ENCODE measurements at places on chromosomes 5 and 9.

DNA sequence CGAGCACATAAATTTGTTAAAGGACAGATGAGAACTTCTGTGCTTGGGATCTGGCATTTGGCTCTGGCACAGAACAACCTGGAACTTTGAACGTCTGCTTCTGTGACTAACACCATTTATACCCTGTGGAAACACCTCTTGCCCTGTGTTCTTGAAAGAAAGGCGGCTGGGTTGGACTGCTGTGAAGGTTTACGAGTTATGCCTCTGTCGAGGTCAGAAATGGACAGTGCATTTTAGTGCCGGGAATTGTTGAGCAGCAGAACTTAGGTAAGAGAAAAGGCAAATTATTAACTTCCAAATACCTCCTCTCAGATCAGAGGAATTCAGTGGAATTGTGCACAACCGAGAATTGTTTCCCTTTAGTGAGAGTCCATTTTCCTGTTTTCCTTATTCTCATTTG is 14.1 kb upstream of the INIP start:
- DNase-seq, result no peak

DNA sequence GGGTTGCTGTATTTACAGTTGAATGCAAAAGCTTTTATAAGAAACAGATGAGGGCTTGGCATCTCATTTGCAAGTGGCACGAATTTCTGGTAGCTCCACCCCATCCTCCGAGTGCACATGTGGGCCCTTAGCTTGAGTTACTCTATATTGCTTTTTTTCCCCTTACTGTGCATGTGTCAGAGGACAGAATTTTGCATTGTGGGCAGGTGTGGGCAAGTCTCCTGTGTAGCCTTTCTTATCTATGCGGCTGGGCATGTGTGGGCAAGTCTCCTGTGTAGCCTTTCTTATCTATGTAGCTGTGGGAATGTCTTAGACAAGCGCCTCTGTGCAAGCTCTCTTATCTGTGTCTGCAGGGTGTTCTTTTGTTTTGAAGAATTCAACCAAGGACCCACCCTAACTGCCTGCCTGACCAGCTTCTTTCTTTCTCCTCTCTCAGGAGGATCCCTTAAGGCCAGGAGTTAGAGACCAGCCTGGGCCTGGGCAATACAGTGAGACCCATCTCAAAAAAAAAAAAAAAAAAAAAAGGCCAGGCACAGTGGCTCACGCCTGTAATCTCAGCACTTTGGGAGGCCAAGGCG is 34.1 kb upstream of the SIL1 start:
- DNase-seq, result no peak

DNA sequence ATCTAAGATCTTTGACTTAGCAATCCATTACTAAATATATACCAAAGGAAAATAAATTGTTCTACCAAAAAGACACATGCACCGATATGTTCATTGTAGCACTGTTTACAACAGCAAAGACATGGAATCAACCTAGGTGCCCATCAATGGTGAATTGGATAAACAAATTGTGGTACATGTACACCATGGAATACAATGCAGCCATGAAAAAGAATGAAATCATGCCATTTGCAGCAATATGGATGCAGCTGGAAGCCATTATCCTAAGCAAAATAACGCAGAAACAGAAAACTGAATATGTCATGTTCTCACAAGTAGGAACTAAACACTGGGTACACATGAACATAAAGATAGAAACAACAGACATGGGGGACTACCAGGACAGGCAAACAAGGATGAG is 589.5 kb downstream of the IRX1 start:
- DNase-seq, result no peak

- DNase-seq, result peak; percentile 16
These were observed 87.9 kb upstream of the IFNK start for GRCh38 chr9:27436234-27436633.

- no peak for DNase-seq
These were observed 20.0 kb downstream of the PCDH1 start for GRCh38 chr5:141858079-141858765.

DNA sequence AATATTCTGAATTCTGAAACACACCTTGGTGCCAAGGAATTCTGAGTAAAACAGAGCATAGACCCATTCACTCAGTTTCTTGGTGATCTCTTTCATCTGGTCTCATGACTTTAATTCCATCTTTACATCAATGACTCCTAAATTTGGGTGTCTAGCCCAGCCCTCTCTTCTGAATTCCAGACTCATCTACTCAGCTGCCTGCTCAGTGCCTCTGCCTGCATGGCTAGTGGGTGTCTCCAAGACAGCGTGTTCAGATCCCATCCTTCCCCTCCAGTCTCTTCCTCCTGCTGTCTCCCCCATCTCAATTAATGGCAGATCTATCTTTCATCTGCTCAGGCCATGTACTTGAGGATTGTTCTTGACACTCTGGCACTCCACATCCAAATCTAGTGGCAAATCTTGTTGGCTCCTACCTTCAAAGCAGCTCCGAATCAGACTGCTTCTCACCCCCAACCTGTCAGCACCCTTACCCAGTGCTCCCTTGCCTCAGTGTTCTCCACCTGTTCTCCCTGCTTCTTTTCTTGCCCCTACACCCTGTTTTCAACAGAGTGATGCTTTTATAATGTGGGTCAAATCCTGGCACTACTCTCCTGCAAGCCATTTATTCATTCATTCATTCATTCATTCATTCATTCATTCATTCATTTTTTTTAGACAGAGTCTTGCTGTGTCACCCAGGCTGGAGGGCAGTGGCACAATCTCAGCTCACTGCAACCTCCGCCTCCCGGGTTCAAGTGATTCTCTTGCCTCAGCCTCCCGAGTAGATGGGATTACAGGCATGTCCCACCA is 5.3 kb downstream of the CAVIN4 start:
- DNase-seq, result no peak

DNA sequence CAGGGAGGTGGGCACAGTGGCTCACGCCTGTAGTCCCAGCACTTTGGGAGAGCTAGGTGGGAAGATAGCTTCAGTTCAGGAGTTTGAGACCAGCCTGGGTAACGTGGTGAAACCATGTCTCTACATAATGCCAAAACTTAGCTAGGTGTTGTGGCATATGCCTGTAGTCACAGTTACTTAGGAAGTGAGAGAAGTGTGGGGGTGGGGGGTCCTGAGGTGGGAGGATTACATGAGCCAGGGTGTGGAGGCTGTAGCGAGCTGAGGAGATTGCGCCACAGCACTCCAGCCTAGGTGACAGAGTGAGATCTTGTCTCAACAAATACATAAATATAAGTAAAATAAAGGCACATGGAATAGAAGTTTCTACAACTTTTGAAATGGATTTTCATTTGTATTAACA is 23.1 kb downstream of the VCAN start:
- DNase-seq, result no peak

DNA sequence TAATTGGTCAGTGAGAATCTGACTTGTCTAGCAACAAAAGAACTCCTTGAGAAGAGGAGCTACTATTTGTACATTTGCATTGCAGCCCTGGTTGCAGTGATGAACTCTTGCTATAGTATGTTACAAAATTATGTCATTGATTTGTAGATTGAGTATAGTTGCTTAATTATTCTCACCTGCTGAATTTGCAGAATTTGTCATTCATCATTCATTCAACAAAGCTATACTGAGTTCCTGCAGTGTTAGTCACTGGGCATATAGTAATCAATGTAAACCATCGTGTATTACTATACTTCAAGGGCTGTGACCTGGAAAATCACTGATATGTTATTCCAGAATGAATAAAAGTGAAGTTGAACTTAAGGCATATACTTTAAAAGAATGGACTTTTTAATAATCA is 50.1 kb downstream of the SLC1A3 start:
- DNase-seq, result no peak

DNA sequence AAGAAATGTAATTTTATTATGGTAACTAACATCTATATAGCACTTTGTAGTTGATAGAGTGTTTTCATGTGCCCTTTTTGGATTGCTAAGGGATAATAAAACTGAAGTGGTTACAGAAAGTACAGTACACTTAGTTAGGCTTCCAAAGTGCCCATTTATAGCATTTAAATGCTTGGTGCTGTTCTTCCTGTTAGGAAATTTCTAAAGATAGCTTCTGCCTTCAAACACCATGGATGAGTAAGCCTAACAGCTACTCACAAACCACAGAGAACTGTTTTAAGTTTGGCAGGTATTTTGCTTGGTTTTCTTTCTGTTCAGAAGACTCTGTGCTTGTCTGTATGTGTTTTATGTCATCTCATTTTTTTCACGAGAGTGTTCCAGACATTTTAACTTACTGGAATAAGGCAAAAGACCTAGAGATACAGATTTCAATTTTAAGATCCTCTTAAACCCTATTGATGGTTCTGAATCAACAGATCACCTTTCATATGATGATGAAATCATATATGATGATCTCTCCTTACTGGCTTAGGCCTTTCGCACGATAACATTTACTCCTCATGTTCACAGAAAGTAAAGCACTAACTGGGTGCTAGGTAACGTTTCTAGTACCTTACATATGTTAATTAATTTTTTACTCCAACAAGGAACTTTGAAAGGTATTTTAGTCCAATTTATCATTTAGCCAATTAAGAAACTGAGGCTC is 4.4 kb downstream of the RIMOC1 start:
- no peak for DNase-seq

DNA sequence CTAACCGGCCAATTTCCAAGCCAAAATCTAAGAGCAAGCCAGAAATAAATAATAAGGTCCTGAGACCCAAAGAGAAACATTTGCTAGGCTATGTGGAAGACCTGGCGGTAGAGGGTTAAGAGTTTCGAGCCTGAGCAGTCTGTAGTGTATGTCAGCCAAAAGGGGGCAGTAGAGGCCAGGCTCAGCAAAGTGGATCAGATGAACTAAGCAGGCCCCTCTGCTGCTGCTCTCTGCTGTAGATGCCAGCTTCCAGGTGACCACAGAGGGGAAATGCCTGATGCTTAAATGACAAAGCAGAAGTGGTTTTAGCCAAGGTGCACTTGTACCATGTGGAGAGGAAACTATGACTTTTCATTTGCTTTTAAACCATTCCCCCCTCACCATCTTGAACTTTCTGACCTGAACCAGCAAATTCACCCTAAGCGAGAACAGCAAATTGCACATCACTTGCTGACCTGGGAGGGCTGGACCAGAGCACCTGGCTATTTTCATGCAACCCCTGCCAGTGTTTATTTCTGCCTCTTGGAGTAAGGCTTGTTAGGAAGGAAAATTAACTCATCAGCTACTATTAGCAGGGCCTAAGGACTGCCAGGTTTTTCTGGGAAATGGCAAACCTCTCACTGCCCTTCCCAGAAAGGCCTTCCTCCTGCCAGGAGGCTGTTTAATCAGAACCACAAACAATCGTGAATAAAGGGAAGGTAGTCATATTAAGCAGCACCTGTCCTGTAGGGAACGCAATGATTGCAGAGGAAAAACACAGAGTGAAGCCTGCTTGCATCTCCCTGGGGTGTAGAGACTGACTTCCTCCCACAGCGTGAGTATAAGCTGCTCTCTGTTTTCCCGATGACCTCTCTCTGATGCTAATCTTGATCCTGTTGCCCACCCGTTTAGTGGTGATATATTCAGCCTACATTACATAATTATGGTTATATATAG is 818.2 kb downstream of the TLR4 start:
- no peak for DNase-seq

DNA sequence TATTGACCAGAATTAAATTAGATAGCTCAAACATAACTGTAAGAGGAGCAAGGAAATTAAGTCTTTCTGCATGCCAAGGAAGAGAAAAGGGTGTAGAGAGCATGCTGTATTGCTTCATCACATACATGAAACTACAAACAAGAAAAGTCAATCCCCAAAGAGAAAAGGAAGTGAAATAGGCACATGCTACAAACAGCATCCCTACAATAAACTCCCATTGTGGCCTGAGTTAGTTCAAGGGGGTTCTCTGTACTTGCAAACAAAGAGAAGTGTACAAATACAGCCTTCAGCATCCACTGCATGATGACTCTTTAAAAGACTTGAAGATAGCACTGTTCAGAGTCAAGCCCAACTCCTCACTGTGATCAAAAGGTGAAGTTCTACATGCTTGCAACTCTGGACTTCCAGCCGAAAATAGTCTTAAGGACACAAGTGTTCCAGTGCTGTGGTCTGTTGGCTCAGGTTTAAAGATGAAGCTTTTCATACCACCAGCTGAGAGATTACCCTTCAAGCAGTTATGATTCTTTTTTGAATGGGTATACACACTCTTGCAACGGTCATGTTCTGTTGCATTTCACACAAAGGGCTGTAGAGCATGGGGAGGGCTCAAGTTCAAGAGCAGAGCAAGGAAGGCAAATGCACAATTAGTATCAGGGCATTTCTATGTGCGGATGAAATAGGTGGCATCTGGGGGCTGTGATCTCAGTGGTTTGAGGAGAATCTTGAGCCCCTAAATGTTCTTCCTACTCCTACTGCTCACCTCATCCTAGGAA is 534.5 kb downstream of the EBF1 start:
- no peak for DNase-seq

DNA sequence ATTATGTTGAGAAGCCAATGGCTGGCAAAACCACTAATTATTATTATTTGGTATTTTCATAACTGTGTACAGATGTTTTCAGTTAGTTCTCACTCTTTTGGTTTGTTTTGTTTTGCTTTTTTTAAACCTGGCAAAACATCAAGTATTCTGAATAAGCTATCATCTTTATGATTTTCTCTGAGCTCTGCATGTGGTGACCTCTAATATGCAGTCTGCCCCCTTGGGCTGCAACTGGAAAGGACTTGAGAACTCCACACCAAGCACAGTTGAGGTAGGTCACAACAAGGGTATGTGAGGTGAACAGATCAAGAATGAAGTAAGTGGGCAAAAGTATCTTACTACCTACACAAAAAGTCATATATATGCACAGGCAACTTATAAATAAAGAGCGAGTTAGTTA is 202.2 kb downstream of the NFIB start:
- no peak for DNase-seq

DNA sequence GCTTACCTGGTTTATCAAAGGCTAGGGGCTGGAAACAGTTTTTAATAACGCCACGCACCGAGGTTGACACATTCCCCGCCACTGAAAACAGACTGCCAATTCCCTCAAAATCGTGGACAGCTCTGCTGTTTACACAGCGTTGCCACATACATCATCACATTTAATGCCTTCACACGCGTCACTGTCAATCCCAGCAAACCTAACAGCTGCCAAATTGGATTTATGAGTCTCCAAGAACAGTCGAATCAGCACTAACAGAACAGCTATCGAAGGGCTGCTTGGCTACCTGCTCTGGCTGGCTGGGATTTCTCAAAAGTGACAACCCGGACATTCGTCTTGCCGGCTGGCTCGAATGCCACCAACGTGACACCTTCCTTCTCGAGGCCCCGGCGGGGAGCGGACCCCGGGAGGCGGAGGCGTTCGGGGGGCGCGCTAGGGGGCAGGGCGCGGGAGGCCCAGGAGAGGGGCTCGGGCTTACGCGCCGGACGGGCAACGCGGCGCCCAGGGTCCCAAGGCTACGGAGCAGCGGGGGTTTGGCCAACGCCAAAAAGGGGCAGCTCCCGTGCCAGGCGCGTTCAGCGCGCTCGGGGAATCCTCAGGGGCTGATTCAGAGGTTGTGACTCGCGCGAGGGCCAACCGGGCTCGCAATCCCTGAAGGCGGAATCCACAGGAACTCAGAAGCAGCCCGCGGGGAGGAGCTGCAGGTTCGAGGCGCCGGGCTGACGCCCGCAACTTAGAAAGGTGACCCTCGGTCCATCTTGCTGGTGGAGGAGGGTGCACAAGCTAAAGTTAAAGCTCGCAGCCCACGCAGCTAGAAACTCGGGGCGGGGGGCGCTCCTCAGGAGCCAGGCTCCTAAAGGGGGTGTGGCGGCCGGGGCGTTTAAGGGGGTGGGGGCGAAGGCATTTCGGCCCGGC is 1.2 kb downstream of the CDC14B start:
- DNase-seq, result peak; percentile 56

All from prostate gland (tissue), 2 donors.